ENCODE measurements at places on chromosomes 16 and 17.
A peak's percentile ranks its signal among the peaks of the same experiment; 100 is the strongest.

DNA sequence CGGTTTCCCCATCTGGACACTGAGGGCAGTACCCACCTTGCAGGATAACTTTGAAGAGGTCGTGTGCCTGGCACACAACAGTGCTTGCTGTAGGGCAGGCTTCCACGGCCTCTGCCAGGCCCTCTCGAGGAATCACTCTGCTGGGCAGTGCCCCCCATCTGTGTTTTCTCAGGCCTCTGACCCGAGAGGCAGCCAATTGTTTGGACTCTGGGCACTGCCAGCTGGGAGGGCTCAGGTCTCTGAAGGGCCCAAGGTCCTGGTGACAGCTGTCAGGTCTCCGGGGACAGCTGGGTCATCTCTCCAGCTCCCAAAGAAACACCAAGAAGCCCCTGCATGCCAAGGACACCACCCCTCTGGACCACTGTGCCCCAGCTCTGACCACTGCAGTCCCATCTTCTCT is 1.0 kb upstream of the RAB26 start:
- no peak for DNase-seq
- no peak overlapping the region for H3K27ac ChIP-seq
- no peaks in the 10 kb centered on the region for H3K27me3 ChIP-seq
- peaks cover 3% of the 10 kb centered on the region for H3K36me3 ChIP-seq
- peak overlapping the region; percentile 67 for H3K4me3 ChIP-seq

- H3K36me3 ChIP-seq, result no peaks in the 10 kb centered on the region
- no peak overlapping the region for H3K27ac ChIP-seq
- peak overlapping the region; percentile 37 for H3K4me3 ChIP-seq
- no peaks in the 10 kb centered on the region for H3K4me1 ChIP-seq
- no peak for DNase-seq
- peaks cover 24% of the 10 kb centered on the region for H3K27me3 ChIP-seq
These were observed 6.9 kb downstream of the USP6 start for GRCh38 chr17:5122586-5123342.

DNA sequence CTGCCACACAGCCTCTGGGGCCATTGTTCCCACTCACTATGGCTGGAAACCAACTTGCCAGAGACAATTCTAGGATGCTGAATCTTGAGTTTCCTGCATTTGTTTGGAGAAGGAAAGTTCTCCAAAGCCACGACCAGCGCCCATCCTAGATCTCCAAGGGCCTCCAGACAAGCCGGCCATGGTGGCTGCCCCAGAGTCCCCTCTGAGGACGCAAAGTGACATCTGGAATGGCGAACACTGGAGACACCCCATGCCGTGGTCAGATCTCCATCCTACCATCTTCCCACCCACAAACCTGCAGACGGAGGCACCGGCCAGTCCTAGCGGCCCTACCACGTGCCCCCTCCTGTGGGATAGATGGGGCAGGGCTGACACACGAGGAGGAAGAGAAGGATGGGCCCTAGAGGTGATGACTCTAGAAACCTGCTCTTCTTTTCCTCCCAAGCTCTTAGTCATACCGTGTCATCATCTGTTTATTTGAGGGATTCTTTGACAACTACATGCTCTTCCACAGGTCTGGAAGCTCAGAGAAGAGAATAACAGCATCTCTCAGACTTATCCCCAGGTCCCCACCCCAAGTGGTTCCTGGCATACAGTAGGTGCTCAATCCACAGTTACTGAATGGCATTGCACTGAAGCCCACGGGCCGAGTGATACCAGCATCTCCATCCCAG is 71.3 kb downstream of the MYH11 start:
- peaks cover 2% of the 10 kb centered on the region for H3K36me3 ChIP-seq
- no peaks in the 10 kb centered on the region for H3K4me1 ChIP-seq
- DNase-seq, result no peak
- H3K4me3 ChIP-seq, result no peak overlapping the region
- peaks cover 6% of the 10 kb centered on the region for H3K27me3 ChIP-seq

GRCh38 chr17:81599719-81600486 is 37.0 kb downstream of the NPLOC4 start:
- no peaks in the 10 kb centered on the region for H3K27me3 ChIP-seq
- no peak for DNase-seq
- H3K36me3 ChIP-seq, result peaks cover 13% of the 10 kb centered on the region
- peaks cover 15% of the 10 kb centered on the region for H3K4me1 ChIP-seq
- H3K4me3 ChIP-seq, result no peak overlapping the region
